Activated CD4-positive, alpha-beta T cell treated with anti-CD3 and anti-CD28 coated beads, Interleukin-2, Interleukin-4, amounts not matched to agents 100 ng/mL and 50 ng/mL, durations not matched to agents 16 hours and 8 hours (primary cell): ENCODE measurements at places on chromosomes 13 and 19.
A peak's percentile ranks its signal among the peaks of the same experiment; 100 is the strongest.

DNA sequence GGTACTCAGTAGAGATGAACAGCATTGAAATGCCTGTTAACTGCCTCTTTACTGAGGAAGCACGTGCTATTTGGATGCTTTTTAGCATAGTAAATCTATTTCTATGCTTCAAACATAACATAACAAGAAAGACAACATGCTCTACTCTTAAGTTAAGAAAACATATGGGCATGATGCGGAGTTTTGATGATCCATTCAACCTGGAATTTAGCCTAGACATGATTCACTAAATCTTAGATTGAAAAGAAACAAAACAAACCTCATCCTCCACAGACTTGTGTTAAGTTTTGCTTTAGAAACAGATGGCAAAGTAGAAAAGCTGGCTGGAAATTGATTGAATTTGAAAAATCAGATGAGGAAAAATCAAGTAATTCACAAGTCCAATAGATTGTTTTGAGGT, 593.8 kb downstream of the OLFM4 start:
- no peak for DNase-seq

DNA sequence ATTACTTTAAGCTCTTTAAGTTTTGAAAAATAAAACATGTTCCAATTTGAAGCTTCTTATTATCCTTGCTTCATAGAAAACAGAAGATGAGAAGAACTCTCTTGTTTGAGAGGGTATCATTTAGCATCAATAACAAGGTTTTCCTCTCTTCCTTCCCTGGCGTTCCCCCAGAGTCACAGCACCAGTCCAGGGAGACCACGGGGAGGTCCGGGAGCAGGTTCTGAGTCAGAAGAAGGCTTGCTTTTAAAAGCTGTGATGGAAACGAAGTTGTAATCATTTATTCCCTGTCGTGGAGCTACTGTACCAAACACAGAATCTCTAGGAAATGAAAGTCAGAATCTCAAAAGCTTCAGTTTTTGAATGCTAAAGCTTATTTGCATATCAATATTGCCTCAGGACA, 174.0 kb upstream of the LSM14A start:
- no peak for DNase-seq

DNA sequence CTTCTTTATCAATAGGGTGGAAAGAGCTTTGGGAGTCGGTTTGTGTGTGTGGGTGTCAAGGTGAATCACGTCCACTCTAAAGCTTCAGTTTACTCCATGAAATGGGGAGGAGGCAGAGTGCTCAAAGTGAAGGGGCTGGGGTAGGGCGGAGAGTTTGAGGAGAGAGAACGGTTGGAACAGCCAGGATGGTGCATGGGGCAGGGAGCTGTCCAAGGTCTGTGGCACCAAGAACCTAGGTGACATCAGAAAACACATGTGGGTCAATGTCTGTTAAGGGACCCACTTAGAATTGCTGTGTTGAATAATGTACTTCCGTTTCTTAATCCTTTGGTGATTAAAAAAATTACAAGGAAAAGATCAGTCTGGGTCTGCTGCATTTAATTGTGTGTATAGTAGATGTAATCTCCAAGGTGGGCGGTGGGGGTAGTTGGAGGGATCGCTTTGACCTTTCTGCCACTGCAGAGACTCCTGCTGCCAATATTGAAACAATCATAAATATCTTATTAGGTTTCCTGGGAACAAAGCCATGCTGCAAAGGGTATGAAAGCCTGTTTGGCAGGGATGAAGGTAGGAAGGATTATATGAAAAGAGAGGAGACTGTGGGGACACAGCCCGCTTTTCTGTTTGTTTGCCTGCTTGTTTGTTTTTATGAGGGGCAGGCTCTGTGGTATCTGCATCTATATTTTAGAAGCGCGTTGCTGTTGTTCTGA, 122.3 kb downstream of the ATP8A2 start:
- DNase-seq, result no peak

- no peak for DNase-seq
These were observed 300.4 kb downstream of the DLEU7 start for GRCh38 chr13:50543141-50543540.

DNA sequence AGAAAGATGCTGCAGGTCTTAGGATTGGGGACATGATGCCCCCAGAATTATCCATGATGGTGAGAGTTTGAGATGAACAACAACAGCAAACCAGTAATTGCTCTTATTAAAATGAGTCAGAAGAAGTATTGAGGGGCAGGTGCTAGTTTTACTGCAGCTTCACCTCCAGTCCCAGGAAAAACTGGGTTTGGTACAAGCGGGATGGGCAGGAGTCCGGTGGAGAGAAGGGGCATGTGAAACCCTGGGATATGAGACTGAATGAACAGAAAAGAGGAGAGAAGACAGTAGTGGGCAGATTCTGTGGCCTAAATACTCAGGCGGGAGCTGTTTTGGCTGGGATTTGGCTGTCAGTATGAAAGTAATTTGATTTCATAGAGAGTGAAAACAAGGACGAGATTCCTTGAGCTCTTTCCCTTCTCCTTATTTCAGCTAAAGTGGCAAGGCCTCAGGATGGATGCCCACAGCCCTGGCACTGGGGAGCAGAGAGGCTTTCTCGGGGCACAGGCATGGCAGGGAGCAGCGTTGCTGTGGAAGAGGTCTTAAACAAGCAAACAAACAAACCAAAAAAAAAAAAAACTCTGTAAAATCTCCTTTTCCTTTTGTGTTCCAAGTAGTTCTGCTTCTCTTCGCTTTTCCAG, 30.7 kb downstream of the NFIX start:
- DNase-seq, result no peak

DNA sequence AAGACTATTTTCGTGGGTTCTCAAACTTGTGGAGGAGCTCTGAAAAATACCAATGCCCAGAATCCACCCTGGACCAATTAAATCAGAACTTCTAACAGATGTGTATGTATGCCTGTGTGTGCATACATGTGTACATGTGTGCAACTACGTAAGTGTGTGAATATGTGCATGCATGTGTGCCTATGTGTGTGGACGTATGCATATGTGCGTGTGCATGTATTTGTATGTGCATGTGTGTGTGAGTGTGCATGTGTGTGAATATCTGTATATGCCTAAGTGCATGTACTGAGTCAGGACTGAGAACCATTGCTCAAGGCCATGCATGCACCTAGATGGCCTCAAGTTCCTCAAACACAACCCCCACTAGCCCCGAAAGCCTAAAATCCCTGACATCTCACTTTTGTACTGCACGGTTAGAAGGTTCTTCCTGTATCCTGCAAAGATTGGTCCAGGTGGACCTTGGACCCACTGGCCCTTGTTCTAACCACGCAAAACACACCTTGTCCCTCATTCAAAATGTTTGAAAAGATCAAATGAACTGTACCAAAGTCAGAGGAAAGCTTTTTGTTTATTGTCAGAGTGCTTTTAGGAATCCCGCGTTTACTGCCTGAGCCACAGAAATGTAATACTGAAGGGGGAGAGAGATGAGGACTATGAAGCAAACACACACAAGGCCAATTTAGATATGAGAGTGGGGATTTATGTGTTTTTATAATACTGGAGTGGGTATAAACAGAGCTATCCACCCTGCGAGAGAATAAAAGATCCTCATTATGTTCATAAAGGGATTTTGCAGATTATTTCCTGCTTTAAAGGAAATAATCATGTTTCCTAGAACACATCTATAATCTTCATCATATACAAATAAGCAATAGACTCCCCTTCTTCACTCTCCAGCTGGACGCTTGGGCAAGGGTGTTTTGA, 39.1 kb downstream of the LATS2 start:
- no peak for DNase-seq

DNA sequence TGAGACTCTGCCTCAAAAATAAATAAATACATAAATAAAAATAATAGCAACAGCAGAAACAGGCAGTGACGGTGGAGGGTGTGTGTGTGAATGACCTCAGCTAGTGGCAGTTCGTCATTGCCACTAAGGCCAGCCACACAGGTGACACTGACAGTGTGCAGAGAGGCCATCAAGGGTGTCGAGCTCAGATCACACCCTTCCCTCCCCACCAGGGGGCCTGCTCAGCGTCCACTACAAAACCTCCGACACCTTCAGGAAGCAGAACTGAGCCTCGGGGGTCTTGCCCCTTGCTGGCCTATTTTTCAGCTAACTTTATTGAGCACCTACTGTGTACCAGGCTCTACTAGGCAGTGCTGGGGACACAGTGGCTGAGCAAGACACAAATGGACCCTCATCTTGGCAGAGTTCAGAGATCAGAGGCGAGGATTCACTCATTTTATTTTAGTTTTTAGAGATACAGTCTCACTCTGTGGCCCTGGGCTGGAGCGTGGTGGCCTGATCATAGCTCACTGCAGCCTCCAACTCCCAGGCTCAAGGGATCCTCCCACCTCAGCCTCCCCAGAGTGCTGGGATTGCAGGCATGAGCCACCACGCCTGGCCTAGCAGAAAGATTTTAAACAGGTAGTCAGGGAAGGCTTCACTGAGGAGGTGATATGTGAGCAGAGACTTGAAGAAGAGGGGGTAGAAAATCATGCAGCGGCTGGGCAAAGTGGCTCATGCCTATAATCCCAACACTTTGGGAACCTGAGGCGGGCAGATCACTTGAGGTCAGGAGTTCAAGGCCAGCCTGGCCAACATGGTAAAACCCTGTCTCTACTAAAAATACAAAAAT, 30.3 kb upstream of the SEMA6B start:
- DNase-seq, result peak; percentile 9

DNA sequence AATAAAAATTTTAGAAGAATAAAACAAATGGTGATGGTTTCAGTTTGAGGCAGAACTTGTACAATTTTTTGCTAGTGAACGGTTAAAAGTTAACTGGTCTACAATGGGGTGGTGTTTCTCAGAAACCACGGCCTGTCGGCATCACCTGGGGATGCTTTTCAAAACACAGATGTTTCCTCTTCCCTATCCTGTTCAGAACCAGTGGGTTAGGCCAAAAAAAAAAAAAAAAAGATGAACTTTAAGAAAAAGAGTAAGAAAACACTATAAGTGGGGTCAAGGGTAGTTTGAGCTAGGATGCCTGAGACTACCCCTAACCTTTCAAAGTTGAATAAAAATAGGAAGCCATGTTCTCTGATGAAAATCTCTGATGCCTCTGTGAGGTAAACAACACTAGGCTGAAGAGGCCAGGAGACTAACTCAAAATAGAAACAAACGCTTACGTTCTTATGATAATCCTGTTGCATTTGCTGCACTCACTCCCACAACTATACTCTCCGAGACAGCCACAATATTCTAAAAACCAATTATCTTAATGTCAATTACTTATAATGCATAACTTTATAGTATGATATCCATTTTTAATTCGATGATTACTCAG, 3.3 kb downstream of the MTIF3 start:
- no peak for DNase-seq

- no peak for DNase-seq
These were observed 19.9 kb downstream of the DPF1 start for GRCh38 chr19:38204096-38204495.

DNA sequence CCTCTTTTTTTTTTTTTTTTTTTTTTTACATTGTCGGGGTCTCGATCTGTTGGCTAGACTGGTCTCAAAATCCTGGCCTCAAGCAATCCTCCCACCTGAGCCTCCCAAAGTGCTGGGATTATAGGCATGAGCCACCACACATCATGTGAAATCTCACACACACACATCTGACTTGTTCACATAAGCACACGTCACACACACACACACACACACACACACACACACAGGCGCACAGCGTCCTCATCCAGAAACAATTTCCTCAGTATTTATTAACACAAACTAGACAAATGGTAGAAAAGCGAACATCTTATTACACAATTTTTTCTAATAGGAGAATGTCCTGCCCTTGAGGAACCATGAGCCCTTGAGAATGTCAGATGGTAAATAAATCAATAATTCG, 5.1 kb upstream of the SYCN start:
- DNase-seq, result no peak

DNA sequence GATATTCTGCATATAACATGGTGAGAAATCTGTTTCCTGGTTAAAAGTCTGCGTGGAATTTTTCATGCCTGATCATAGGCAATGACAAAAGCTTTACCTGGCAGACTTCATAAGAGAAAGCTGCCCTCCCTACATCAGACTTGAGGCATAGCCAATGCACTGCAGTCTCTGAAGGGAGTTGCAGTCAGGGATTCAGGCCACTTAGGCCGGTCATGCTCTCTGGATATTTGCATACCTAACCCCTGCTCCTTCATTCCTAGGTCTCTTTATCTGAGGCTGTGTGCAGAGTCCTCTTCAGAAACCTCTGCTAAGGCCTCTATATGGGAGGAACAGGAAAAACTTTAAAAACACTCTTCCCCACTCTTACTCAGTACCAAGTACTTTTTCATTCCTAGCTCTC, 287.4 kb downstream of the PCDH17 start:
- no peak for DNase-seq

- DNase-seq, result no peak
These were observed 238.7 kb downstream of the EFNB2 start for GRCh38 chr13:106296723-106297122.

DNA sequence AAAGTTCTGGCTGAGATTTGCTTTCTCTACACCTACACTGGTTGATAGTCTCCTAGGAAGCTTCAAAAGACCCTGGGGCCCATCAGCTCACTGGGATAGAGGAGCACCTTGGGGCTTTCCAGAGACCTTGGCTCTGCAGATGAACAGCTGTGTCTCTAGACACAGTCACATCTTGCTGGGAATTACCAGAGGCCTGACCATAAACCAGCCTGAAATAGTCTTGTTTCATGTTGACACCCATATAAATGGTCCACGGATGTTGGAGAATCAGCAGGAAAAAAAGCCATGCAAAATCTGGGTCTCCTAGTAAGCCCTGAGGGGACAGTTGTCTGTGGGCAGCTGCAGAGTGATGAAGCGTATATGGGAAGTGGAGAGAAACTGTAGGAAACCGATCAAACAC, 207.6 kb downstream of the DNAJC15 start:
- no peak for DNase-seq
